CD4-positive, alpha-beta T cell treated with Interleukin-2 at 100 ng/mL for 4 hours (primary cell): ENCODE measurements at places on chromosomes 12 and 14.

GRCh38 chr12:72574138-72574537 lies 302.0 kb downstream of the TRHDE start:
- DNase-seq, result no peak

GRCh38 chr14:94638339-94638738 lies 26.1 kb downstream of the SERPINA3 start:
- DNase-seq, result no peak

DNA sequence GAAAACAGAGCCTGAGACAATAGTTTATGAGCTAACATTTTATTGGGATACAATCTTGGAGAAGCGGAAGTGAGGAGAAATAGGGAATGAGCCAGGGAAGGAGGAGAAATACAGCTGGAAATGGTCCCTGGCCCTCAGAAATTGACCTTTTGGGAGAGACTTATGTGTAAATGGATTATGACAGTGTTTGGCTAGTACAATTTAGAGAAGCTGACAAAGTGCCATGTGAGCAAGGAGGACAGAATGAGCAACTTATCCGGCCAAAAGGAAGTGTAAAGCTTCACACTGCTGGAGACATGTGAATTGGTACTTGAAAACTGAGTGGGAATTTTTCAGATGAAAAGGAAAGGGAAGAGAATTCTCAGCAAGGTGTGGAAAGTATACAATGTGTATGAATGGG lies 2.9 kb downstream of the GLIPR1 start:
- DNase-seq, result no peak

DNA sequence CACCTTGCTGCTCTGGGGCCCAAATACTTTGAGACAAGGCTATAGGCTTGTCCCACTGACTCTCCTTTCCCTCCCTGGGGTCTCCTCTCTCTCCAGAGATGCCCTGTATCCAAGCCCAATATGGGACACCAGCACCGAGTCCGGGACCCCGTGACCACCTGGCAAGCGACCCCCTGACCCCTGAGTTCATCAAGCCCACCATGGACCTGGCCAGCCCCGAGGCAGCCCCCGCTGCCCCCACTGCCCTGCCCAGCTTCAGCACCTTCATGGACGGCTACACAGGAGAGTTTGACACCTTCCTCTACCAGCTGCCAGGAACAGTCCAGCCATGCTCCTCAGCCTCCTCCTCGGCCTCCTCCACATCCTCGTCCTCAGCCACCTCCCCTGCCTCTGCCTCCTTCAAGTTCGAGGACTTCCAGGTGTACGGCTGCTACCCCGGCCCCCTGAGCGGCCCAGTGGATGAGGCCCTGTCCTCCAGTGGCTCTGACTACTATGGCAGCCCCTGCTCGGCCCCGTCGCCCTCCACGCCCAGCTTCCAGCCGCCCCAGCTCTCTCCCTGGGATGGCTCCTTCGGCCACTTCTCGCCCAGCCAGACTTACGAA lies 3.1 kb downstream of the NR4A1 start:
- no peak for DNase-seq

DNA sequence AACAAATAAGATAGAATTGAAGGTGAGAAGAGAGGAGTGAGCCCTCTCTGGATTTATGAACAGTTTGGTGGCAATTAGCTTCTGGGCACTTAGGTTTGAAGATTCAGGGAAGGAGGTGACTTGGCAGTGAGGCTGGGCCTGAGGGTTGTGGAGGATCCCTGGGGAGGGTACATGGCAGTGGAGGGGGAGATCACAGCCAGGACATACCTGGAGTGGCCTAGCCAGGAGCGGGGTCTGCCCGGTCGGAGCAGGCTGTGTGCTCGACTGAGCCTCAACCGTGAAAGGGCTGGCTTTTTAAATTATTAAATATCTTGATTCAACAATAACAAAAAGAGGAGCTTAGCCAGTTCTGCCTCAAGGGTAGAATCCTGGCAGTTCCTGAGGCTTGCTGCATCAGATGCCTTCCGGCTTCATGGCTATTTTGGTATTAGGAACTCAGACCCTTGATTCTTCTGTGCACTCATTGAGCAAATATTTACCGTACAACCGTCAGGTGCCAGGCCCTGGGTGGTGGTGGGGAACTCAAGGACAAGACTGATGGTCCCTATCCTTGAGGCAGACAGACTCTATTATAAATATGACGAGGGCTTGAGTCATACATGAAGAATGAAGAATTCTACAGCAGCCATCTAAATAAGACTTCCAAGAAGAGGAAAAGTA lies 73.4 kb downstream of the SPTB start:
- no peak for DNase-seq

DNA sequence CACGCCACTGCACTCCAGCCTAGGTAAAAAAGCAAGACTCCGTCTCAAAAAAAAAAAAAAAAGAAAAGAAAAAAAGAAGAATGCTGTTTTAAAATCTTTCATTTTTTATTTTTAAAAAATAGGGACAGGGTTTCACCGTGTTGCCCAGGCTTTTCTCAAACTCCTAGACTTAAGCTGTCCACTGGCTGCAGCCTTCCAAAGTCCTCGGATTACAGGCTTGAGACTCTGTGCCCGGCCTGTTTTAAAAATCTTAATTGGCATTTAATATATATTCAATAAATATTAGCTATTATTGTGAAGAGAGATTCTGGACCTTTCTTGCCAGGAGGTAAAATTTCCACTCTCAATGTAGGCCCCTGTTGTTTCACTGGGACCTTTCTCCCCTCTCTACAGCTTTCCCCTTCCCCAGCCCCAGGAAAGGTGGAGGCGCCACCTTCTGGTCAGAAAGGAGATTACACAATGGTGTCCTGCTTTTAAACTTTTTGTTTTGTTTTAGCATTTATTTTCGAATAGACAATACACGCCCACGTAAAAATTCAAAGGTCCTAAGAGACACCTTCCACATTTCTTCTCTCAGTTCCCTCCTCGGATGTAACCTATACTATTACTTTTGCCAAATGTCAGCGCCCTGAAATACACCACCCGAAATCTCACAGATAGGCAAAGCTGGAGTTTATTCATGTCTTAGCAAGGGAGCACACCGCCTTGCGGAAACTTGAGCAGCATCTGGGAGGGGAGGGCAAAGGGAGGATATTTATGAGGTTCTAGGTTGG lies 23.8 kb upstream of the PHC1 start:
- peak; percentile 73 for DNase-seq

DNA sequence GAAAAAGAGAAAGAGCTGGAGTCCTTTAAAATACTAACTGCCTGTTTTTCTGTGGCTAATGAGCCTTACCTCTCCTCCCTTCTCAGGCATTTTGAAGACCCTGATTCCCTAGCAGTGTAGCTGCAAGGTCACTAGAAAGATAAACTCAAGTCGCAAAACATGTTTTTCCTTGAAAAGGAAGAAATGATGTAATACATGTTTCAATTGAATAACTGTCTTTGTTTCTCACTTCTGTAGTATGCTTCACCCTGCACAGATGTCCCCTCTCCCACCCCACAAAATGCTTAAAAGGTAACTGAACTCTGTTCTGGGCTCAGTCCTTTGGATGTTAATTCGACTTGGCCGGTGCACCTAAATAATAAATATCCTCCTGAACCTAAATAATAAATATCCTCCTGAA lies 1350.3 kb downstream of the TMEM121 start:
- no peak for DNase-seq

- no peak for DNase-seq
Observed at GRCh38 chr12:108308395-108309085, 30.6 kb downstream of the CMKLR1 start.

DNA sequence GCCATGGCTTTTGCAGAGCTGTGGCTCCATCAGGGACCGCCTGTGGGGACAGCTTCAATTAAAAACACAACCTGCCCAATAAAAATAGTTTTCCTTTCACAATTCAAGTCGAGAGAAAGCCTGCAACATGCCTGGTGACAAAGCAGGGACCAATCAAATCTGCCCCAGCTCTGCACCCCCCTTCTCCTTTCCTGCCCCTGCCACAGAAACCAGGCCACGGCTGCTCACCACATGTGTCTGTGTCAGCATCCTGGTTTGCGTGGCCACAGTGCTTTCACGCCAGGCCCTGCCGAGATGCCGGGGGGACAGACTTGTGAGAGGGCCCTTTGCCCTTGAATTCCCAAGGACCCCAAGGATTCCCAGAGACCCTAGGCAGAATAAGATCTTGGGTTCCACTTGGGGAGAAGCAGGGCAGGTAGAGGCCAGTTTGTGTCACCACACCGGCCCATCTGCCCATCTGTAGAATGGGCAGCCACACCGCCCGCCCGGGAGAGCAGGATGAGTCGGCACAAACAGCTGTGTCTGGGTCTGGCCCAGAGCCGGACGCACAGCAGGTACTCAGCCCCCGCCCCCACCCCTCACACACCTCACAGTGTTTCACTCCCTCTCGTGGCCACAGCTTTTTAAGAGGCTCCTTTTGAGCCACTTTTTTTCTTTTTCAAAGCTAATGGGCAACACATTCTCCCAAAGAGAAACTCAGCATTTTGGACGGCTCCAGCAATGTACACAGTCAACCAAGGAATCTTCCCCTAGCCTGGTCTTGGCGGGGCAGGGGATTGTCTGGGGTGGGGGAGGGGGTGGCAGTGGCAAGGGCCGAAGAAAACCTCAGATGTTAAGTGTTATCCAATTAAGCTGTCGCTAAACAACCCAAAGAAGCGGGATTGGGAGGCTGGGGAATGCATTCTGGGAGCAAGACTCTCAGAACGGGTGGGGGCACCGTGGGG lies 41.5 kb downstream of the BCL11B start:
- DNase-seq, result peak; percentile 90

- no peak for DNase-seq
Observed at GRCh38 chr14:49553106-49553505, 33.1 kb downstream of the RPS29 start.

DNA sequence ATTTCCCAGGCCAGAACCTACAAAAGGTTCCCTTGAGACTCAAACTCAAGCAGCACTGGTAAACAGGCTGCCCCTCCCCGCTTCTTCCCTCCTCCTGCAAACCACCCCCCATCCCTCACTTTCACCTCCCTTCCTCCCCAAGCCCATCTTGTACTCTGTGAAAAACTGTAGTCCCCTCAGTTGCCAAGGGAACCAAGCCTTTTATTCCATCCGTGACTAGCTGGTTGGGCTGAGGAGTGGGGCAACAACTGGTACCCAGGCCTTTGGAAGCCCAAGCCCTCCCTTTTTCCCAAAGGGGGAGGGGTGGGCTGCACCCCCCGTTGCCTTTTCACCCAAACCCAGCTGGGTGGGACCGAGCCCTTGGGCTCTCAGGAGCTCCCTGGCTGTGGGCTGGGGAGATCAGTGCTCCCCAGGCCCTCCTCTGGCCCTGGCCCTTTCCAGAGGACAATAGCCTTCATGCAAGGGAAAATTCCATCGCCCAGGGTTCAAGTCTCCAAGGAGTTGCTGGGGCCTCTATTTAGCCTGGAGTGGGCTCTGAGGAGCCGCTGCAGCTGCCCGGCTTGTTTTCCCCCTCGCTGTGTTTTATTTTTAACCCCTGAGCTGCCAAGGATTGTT lies 61.9 kb downstream of the ZFP36L1 start:
- DNase-seq, result no peak

DNA sequence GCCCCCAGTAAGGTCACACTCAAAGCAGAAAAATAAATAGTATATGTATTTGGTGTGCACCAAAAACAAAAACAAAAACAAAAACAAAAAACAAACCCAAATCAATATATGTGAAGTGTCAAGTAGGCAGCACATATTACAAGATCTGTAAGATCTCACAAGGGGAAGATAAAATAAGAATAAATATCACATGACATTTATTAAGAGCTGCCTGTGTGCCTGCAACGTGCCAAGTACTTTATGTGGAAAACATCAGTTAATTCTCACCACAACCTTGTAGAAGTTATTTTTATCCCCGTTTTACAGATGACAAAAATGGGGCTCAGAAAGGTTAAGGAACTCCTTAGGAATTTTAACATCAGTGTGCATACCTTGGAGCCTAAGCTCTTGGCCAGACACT lies 26.6 kb downstream of the TRIM9 start:
- DNase-seq, result no peak

DNA sequence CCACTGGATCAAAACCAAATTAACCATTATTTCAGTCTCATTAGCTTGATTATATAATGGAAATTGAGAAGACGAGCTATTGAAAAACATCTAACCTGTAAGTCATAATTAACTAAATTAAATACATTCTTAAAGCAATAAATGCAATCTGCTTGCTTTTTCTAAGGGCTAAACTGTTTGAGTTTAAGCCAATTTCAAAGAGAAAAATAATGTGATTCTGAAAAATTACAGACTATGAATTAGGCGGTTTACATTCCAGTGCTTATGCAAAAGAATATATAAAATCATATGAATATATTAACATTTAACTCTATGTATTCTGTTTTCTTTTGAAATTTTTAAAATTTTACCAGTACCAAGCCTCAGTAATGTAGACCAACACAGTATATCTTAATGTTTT lies 1349.4 kb downstream of the FSCB start:
- no peak for DNase-seq

DNA sequence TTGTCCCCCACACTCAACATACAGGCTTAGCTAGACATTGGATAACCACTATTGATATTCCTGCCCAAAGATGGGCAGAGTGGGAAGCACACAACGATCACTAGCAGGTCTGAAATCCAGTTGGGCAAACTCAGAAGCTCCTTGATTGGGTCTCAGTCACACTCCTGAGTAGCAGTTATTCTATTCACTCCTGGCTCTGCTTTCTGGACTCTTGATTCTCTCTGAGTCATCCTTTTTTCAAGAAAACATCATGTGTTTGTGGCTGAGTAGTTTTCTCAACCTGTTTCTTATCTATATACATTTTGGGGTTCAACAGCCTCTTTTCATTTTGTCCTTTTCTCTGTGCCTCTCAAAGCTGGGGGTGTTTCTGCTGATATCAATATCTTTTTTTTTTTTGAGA lies 46.0 kb upstream of the MANSC4 start:
- peak; percentile 11 for DNase-seq

DNA sequence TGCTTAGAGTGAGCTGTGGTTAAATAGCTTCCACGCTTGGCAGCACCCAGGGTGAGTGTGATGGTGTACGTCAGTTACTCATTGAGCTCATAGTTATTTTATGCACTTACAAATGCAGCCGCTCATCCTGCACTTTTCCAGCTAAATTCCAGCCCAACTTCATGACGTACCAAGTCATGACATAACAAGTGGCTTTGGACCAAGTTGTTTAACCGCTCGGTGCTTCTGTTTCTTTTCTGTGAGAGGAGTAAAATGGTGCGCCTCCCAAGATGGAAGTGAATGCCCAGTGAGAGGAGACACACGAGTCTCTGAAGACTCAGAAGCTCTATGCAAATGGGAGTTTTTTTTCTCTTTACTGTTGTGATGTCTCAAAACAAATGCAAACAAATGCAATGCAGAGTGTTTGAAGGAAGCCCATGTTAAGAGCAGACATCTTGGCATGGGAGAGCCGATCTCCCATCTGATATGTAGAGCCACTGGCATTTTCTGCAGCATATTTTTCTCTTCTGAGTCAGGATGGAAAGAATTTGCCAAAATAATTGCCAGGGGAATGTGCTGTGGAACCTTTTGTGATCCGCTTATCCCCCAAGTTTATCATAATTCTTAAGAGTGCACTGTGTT lies 72.2 kb downstream of the FBXW8 start:
- no peak for DNase-seq

GRCh38 chr14:44154874-44155273 lies 352.2 kb downstream of the FSCB start:
- DNase-seq, result no peak

GRCh38 chr12:115129727-115130126 lies 445.8 kb upstream of the TBX3 start:
- DNase-seq, result no peak

GRCh38 chr12:23431006-23431405 lies 518.5 kb downstream of the SOX5 start:
- DNase-seq, result no peak

GRCh38 chr14:72744416-72745120 lies 149.3 kb downstream of the DPF3 start:
- no peak for DNase-seq
